ENCODE measurements at places on chromosomes 1 and 21.

- DNase-seq = no peak
These were observed 146.4 kb downstream of the KIF26B start for GRCh38 chr1:245301162-245301580.

- no peak for DNase-seq
These were observed 17.7 kb downstream of the AGRN start for GRCh38 chr1:1037366-1038327.

DNA sequence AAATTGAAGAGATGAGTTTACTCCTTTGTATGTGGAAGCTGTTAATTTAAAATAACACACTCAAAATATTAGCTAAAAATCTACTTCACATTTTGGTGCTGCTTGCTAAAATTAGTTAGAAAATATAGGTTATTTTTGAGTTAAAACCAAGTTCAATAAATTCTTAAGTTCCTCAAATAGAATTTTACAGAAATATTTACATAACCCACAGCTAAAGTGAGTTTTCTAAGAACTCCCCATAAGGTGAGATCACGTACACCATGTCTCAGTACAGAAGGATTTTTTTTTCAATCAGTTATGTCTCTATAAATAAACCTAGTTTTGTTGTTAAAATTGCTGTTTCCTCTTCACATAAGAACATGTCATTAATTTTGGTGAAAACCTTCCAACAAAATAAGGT, 108.0 kb downstream of the SDCCAG8 start:
- DNase-seq = no peak

DNA sequence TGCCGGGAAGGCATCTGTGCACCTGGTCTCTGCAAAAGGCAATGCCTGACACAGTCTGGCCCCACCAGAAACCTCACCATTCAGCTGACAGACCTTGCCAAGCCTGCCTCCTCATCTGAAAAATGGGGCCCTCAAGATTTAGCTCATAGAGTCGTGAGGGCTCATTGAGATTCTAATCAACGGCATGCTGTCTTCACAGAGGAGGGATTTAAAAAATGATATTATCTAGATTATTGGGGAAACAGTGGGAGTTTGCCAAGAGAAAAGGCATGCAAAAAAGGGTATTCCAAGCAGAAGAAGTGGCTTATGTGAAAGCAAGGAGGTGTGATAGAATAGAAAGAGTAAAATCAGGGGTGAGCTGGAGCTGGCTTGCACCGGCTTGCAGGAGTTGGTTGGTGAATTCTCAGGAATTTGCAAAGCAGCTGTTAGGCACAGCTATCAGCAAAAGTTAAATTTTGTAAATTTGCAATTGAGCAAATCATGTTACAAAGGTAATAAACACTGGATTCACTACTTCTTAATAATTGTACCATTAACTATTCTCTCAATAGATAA, 91.7 kb upstream of the WNT4 start:
- no peak for DNase-seq

GRCh38 chr21:31529406-31529805, 130.1 kb upstream of the SOD1 start:
- no peak for DNase-seq

DNA sequence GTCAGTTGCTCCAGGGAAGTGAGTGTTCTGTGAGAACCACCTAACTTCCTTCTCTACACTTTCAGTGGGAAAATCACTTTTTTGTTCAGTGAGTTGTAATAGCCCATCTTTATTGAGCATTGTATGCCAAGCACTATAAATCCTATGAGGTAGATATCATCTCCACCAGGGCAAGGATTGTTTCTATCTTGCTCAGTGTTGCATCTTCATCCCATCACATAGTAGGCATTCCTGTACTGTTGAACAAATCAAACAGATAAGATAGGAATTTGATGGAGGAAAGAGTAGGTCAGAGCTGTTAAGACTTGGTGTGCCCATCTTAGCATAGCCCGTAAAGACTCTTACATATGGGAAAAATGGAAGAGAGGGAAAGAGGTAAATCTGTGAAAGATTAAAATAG, 2.9 kb upstream of the PIGV start:
- DNase-seq = no peak

DNA sequence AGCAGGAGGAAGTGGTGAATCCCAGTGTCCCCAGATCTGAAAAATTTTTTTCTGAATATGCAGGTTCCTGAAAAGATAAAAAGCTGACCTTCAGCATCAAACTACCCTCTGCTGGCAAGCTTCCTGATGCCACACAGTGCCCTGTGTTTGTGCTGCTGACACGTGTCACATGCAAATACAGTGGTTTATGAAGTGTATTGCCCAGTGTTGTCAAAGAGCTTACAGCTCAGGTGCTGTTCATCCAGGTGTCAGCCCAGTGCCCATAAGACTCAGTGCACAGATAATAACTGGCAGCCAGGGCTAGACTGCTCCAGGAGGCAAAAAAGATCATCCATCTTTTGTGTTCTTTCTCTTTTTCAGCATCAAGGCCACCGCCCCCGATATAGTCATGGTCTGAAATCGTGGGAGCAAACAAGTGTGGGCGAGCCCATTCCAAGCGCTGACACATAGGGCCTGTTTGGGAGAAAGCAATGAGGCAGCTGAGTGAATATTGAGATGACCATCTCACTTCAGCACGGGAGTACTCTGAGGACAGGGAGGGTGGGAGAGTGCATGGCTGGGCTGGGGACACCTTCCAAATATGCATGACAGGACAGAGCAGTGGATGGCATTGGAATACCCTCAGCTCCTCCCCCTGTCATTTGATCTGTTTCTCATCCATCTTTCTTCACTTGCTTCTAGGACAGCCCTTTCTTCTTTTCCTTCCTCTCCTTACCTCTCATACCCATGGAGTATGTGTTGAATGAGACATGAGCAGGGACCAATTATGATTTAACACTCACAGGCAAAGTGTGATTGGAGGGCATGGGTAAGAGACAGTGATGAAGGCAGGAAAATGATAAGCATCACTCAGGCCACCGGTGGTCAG, 6.4 kb upstream of the KCNK1 start:
- no peak for DNase-seq

DNA sequence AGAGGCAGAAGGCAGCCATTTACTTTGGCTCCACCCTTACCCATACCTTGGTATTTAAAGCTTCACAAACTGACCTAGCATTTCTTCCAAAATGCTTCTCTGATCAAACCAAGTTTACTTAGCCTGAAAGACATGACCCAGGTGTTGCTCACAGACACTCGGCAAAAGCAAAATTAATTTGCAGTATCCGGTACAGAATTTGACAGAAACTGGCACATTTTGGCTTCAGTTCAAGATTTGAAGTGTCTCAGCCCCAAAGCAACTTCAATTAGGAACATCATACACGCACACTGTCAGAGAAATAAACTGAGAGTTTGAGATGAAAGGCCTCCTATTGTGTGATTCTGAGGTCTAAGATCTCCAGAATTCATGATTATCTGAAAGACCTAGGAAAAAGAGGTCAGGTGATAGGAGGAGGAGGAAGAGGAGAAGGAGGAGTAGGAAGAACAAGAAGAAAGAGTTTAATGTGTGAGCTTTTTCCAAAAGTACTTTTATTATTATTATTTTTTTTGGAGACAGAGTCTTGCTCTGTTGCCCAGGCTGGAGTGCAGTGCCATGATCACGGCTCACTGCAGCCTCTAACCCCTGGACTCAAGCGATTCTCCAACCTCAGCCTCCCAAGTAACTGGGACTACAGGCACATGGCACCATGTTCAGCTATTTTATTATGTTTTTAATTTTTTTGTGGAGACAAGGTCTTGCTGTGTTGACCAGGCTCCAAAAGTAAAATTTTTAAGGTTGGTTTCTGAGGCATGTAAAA, 143.6 kb downstream of the SLC45A1 start:
- no peak for DNase-seq

DNA sequence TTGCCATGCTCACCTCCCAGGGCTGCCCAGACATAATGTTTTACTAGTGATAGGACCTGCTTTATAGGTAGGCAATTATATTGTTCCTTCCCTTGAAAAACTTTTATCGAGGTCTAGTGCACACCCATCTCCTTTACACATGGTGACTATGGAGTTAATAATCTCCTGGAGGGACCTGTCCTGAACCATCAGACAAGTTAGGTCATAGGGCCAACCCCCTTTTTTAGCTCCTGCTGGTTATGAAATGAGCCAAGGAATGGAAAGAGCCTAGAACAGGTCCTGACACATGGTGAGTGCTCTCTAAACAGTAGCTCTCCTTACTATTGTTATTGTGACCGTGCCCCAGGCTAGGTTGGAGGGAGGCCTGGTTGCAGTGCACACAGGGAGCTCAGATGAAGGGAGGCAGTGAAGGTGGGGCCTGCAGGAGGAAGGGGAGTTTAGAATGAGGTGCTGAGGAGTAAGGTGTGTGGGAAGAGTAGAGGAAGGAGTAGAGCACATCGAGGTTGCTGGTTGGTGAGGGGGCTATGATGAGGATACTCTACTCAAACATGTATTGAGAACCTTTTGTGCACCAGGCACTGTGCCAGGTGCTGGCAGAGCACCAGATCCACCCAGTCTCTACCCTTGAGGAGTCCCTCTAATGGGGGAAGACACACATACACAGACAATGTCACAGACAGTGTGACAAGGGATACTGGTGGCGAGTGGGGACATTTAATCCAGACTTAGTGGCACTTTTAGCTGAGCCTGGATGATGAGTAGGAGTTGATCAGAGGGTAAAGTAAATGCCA, 14.1 kb upstream of the LMNA start:
- DNase-seq = no peak

- no peak for DNase-seq
These were observed 13.0 kb upstream of the ARHGEF16 start for GRCh38 chr1:3441410-3441847.

DNA sequence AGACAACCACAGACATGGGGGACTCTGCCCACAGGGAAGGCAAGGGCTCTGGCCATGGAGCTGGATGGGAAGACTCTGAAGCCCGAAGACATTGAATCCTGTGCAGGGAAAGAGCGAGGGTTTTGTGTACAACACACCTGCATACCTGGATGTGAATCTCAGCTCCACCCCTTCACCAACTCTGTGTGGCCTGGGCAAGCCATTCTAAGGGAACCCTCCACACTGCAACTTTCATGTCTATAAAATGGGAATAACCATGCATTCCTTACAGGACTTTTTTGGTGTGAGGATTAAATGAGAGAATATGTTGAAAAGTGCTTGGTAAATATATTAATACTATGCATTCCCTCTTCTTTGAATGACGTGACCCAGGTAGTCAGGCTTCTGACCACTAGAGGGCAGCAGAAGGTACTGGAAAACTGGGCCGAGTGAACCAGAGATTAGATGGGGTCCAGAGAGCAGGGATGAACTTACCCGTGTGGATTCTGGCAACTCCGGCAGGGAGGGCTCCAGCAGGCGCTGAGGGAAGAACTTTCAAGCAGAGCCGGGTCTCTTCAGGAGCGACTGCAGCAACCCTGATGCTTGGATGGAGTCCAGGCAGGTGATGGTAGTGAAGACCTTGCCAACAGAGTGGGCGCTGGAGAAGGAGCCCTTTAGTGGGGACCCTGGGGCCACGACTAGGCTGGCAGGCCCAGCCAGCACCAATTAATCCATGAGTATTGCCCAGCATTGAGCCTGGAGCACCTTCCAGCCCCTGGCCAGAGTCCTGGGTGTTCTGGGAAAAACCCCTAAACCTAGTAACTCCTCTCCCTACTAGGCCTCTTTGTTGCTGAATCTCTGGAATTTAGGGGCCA, 834 bp upstream of the ELF3 start:
- peak; percentile 59 for DNase-seq

GRCh38 chr1:166974647-166975345, 544 bp downstream of the ILDR2 start:
- peak; percentile 11 for DNase-seq

GRCh38 chr1:33459691-33460090, 12.8 kb upstream of the ZSCAN20 start:
- no peak for DNase-seq

- peak; percentile 11 for DNase-seq
These were observed 766 bp downstream of the AGO4 start for GRCh38 chr1:35808450-35809113.

GRCh38 chr21:36422279-36423098, 37.3 kb downstream of the CHAF1B start:
- DNase-seq = peak; percentile 5

DNA sequence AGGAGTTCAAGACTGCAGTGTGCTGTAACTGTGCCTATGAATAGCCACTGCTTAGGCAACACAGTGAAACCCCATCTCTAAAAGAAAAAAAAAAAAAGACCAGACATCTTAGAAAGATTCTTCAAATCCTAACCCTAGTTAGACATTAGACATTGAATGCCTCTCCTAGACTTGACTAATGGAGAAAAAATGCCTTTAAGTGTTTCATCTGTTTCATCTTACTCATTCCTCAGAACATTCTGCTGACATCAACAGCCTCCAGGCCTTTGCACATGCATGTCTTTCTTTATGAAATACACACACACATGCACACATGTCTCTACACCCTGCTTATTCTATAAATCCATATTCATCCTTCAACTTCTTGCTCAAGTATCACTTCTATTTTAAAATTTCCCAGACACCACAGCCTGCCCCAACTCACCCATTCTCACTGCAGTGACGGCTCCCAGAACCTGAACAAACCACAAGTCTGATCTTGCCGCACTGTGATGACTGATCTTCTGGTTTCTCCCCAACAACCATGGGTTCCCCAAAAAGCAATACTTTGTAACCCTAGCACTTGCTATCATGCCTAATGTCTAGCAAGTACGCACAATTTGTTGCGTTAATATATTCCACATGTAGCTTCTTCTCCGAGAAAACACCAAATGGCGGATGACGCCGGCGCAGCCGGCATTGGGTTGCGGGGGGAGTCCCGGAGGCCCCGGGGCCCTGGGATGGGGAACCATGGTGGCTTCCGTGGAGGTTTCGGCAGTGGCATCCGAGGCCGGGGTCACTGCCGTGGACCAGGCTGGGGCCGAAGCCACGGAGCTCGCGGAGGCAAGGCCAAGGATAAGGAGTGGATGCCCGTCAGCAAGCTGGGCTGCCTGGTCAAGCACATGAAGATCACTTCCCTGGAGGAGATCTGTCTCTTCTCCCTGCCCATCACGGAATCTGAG, 37.4 kb downstream of the LRRC52 start:
- DNase-seq = no peak

GRCh38 chr1:2378441-2378851, 12.9 kb downstream of the MORN1 start:
- no peak for DNase-seq

DNA sequence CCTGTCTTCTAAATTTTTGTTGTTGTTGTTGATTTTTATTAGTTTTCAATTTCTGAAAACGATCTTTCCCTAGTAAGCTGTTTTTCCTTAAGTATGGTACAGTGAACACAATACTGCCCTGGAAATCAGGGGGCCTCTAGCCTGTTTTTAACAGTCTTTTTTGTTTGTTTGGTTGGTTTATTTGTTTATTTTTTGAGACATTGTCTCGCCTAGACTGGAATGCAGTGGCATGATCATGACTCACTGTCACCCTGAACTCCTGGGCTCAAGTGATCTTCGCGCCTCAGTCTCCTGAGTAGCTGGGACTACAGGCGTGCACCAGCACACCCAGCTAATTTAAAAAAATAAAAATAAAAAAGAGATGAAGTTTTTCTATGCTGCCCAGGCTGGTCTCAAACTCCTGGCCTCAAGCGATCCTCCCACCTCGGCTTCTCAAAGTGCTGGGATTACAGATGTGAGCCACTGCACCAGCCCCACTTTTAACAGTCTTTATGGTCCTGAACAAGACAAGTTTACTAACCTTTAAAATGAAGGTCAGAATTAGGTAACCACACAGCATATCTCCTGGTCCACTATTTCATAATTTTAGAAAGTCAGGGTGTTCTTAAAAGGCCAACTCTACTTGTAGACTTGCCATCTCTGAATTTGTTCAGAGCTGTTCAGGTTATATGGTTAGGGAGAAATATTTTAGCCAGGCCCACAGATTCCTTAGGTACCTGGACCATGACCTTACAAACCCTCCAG, 35.4 kb downstream of the TBCE start:
- no peak for DNase-seq
